ENCODE measurements at places on chromosomes 1 and 21.

DNA sequence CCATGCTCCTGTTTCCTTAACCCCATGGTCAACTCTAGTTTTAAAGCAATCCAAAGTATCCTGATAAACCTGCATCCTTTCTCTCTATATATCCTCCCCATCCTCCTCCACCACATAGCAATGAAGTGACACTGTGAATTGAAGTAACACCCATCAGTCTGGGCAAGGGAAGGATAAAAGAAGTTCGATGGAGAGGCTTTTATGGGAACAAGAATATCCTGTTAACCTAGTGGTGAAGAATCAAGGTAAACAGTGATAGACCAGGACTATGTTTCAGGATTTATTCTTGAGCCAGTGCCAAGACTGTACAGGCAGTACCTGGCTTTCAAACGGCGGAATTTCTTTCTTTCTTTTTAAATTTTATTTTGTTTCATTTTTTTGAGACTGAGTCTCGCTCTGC is 17.6 kb downstream of the RABIF start:
- no peak for DNase-seq

- DNase-seq, result no peak
Measured at GRCh38 chr1:230515451-230516145, 89.5 kb upstream of the PGBD5 start.

DNA sequence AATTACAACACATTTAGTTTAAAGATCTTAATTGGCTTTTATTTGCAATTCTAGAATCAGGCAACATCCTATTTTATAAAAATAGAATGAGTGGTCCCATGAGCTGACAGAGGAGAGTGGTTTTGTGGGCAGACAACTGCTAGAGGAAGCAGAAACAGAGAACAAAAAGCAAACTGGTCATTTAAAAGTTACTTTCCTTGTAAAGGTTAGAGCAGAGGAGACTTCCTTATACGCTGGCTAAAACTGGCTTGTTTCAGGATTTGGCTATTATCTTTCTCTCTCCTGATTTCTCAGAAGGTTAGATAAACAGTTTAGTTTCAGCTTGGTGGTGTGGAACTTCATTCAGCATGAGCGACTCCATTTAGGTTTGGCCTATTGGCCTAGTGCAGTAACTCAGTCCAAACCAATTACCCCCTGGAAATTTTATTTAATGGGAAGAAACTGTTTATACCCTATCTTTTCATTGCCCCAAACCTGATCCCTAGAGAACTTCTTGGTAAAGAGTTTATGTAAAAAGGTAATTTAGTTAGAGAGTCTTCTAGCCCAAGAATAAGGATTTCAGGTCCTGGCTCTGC is 32.2 kb upstream of the IL20 start:
- DNase-seq, result no peak

DNA sequence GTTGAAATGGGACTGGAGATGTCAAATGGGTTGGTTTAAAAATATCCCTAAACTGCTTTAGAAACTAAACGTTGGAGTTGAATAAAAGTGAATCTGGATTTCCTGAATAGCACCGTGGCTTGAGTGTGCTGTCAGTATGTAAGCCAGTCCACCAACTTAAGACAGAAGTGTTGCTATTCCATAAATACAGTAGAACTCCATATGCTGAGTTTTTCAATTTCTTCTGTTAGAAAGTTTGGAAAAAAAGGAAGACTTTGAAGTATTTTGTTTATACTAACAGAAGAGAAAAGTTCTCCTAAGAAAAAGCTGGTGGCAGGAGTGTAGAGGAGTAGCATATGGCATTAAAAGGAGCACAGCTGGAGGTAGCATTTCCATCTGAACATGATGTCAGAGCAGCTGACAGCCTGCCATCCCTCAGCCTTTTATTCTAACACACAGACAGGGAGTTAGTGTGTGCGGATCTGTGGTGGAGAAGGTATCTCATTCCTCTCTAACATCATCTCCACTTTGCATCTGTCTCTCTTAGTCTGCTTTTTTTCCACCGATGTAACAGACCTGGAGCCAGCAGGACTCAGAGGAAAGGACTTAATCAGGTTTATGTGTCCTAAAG is at the start of gene ZBTB18:
ZBTB18 (plus strand) TSS at position 449 of the 610 bp plus-strand sequence; CDS start at position 598, 149 bp downstream.
- DNase-seq, result peak; percentile 34

DNA sequence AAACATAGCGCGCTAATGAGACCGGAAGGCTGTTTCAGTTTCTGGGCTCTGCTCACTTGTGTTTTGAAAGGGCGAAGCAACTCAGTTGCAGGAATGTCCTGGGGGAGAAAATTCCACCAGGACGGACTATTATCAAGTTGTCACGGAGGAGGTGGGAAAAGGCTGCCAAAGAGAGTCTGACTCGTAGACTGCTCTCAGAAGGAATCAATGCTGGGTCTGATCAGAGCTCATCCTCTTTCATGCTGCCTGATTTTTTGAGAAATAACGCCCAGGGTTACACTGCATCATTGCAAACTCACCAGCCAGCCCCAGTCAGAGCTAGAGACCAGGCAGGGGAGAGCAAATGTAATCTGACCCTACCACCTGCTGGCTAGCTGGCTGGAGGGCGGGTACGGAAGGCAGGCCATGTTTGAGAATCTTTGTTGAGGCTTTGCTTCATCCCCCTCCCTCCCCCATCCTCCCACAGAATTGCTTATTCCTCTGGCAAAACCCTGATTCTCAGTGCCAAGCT is 36.4 kb upstream of the BCL9 start:
- no peak for DNase-seq

- DNase-seq, result no peak
Measured at GRCh38 chr1:153231785-153232184, 14.4 kb downstream of the PRR9 start.

DNA sequence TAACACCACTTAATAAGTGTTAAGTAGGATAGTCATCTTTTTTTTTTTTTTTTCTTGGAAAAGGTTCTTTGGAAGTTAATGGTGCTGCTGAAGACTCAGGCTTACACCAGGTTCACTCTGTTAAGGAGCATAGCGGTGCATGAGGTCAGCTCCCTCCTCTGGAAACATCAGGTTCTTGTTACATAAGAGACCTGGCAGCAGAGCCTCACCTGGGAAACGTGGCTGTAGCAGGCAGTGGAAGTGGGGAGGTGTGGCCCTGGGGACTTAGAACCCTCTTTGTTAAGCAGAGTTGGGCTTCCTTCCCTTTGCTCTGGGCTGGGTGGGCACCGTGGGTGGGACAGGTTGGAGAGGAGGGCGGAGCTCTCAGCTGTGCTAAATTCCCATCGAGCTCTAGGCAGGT is 104.1 kb downstream of the CNIH3 start:
- no peak for DNase-seq

GRCh38 chr1:200415789-200416593 is 6.2 kb upstream of the ZNF281 start:
- no peak for DNase-seq

- no peak for DNase-seq
Measured at GRCh38 chr1:208803011-208803811, 559.0 kb upstream of the PLXNA2 start.

DNA sequence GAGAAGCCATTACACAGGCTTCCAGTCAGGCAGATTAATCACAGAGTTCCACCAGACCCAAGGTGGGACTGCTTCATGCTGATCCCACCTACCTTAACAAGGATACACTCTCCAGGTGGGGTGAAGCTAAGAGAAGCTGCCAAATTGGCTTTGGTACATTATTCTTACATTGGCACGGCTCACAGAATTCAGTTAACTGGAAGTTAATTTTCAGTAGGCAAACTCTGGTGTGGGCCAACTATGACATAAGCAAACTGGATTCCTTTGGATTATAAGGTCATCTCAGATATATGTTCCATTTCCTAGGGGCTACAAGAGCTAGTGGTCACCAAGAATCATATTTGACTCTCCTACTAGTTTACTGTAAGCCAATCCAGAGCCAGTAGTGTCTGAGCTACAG is 448.8 kb upstream of the BEND5 start:
- DNase-seq, result no peak

DNA sequence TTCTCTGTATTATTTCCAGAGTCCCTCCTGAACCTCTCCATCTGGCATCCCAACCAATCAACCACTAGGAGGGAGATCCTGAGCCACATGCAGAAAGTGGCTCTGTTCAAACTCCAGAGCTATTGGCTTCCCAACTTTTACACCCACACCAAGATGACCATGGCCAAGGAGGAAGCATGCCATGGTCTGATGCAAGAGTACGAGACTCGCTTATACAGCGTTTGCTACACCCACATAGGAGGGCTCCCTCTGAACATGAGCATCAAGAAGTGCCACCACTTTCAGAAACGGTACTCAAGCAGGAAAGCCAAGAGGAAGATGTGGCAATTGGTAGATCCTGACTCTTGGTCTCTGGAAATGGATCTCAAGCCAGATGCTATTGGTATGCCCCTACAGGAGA is 23.6 kb downstream of the RGSL1 start:
- DNase-seq, result no peak

DNA sequence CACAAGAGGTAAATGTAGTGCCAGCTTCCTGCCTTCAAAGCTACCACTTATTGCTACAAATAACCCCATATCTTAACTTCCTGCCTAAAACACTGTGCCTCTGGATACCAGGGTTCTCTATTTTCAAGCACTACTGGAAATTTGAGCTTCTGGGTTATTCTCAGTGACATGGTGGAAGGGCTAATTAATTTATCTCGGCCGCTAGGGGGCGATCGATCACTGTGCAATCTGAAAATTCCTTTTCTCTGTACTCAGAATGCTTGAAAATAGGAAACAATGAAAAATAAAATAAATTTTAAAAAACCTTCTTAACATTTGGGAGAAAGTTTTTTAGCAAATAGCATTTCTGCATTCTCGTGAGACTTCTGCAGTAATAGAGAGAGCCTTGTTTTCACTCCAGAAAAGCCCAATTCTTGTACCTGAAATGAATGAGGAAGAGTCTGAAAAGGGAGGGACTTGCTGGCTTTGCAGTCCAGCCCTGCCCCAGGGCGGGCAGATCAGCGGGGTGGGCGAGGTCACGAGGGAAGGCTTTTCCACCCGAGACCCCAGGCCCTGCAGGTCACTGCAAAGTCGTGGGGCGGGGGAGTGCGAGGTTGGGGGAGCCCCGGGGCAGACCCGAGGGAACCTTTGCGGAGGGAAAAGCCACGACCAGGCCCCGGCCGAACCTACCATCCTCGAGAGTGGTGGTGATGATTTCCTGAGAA is 276.7 kb downstream of the PCP4 start:
- DNase-seq, result peak; percentile 4

DNA sequence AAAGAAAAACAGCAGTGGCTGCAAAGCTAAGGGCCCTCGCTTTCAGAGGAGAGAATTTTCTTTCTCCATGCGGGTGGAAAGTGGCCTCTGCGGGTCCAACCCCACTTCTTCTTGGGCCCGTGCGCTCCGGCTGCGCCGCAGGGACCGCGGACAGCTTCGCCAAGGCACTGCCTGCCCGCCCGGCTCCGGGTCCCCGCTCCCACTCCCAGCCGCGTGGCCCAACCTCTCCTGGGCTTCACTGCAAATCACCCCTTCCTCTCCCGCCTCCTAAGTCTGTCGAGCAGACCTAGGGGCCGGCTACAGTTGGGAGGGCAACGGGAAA is 1.0 kb upstream of the RUNX3 start:
- no peak for DNase-seq

GRCh38 chr1:30511991-30512913 is 211.1 kb downstream of the MATN1 start:
- no peak for DNase-seq

- DNase-seq, result no peak
Measured at GRCh38 chr1:66916320-66916719, 8.3 kb downstream of the DNAI4 start.

DNA sequence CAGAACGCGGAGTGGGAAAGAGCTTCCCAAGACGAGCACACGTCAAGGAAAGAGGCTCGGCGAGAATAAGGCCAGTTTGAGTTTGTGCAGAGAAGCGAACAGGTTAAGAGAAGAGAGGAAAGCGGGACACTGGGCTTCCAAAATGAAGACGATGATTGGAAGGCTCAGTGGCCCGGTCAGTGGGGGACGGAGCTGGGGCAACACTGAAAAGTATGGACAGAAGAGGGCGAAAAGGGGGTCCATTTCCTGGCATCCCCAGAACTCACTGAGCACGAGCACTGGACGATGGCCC is 258 bp downstream of the CCT3 start:
- no peak for DNase-seq

DNA sequence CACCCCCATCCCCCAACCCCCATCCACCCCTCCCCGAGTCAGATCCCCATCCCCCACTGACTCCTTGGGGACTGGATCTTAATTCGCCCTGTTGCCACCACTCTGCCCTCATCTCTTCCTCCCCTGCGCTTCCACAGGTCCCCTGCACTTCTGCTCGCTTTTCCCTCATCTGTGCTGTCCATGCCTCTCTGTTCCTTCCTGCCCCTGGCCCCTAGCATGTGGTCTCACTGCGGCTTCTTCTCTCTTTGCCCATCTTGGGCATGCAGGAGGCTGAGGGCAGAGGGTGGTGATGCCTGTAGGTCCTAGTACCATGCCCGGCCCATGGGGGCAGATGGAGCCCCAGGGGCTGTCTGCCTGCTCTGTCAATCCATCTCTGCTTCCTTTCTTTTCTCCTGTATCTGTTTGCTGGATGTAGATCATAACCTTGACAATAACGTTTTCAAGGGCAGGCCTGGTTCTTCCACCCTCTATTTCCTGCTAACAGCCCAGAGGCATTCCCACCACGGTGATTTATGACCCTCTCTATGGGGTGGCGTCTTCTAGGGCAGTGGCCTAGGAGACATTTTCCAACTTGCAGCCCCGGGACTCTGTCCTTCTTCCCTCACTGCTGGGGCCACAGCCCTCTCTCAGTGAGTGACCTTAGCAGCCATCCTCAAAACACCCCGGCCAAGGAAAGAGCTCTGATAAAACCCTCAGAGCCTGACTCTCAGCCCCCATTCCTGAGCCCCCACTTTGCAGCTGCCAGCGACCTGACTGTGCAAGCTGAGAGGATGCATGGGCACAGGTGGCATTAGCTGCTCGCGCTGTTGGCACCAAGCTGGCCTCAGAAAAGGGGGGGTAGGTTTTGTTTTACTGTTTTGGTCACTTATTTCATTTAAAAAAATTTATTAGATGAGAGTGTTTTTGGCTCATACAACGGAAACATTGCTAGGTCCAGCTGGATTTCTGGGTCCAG is 33.9 kb downstream of the TMEM51 start:
- DNase-seq, result no peak

GRCh38 chr1:25520446-25521061 is 22.9 kb upstream of the LDLRAP1 start:
- DNase-seq, result peak; percentile 65

GRCh38 chr1:166902279-166902678 is 26.2 kb upstream of the TADA1 start:
- DNase-seq, result no peak

DNA sequence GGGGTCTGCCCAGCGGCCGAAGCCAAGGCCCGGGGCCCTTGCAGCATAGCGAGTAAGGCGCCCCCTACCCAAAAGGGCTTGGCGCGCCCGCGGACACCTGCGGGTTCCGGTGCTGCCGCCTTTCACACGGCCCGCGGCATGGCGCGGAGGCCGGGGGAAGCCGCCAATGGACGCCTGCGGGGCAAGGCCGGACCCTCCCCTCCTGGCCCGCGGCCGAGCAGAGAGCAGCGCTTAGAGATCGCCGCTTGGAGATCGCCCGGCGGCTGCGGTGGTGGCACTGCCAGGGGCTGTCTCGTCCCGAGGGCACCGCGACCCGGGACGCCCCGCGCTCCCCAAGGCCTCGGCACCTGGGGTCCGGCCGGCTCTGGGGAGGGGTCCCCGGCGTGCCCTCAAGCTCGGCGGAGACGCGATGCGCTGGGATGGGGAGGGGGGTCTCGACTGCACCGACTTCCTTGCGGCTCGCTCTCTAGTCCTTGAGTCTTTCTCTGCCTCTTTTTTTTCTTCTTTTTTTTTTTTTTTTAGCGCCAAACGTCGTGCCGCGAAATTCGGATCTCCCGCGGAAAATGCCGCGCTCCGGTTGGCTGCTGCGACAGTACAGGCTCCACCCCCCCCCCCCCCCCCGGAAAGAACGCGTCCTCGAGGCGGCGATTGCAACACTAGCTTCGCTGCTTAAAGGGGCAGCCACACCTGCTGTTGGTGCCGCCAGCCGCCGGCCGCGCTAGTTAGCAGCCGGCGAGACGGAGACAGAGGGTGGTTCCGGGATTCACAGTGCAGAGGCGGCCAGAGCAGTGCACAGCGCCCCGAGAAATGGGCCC is at the start of gene E2F2:
E2F2 (minus strand) TSS at position 487 of the 815 bp plus-strand sequence; CDS start at position 47, 440 bp downstream.
- peak; percentile 78 for DNase-seq

Measured in CD4-positive, alpha-beta T cell (primary cell).